ENCODE measurements at places on chromosomes 6 and 20.
A peak's percentile ranks its signal among the peaks of the same experiment; 100 is the strongest.

GRCh38 chr6:7561153-7561964, 19.9 kb downstream of the DSP start:
- DNase-seq: no peak

DNA sequence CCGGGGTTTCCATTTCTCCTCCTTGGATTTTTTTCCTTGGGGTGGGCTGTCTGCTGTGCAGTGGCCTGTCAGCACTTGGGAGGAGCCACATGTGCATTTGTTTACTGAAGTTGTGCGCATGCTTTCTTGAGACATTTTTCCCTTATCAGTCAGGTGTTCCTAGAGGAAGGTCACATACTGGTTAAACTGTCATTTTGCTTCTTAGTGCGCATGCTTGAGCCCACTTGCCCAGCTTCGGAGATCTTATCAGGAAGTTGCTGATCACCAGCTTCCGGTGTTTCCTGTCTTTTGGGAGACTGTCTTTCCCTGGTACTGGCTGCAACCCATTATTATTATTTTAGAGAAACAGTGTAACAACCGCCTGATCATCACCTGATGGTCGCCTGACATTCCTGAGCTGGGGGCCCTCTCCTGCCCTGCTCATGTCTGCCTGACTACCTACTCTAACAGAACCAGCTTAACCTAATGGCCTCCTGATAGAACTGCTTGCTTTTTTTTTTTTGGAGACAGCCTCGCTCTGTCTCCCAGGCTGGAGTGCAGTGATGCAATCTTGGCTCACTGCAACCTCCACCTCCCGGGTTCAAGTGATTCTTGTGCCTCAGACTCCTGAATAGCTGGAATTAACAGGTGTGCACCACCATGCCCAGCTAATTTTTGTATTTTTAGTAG, 378 bp upstream of the ERVFRD-1 start:
- no peak for DNase-seq

DNA sequence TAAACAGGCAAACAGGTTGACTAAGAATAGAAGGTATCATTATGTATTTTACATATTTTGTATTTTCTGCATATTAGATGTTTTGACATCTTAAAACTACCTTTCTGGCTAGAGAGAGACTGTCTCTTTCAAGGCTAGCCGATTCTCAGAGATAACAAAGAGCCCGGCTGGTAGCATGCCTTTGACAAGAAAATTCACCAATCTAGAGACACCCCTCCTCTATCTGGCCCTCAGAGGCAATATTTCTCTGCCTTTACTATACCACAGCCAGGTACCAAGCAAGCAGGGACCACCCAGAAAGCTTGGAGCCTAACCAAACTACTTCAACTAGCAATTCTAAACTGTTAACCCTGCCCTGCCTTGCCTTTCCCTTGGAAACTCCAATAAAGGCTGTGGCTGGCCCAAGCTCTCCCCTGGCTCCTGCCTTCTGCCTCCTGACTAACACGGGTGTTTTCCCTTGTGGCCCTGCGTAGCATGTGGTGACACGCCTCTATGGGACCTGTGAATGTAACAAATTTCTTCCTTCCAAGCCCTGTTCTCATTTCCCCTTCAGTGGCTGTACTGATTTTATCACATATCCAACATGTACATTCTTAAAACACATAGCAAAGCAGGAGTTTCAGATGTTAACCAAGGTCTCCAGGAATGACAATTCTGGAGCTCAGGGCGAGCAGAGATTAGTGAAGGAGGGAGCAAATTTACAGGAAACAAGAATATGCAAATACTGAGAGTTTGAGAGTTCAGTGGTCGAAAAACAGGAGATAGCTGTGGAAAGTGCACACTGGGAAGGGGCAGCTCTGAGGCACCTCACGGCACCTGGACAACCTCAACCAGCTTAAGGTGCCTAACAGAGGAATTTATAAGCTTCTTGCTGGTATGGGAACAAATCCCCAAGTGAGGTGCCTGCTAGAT, 120.8 kb downstream of the BACH2 start:
- peak; percentile 32 for DNase-seq

DNA sequence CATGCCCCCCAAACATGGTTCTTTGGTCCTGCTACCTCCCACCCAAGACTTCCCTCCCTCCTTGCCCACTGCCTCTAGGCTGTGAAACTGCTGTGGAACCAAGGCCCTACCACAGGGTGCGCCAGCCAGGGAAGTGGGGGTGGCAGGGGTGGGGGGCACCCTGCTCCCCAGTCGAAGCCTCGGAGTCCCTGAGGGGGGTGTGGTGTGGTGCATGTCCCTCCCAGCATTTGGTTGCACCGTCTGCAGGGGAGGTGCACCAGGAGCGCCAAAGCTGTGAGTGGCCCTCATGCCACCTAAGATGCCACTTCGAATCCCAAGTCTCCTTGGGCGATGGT, 1.8 kb downstream of the RGS19 start:
- DNase-seq: no peak

DNA sequence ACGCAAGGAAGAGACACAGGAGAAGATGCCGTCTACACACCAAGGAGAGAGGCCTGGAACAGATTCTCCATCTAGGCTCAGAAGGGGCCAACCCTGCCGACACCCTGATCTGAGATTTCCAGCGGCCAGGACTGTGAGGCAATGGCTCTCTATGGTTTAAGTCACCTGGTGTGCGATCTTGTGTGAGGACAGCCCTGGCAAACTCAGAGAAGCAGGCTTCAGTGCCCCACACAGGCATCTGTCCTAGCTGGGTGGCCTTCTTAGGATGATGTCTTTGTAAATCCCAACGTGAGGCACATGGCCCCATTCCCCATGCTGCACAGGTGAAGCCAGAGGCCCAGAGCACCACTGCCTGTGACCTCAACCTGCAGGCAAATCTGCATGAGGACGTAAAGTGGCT, 87.6 kb upstream of the FRMD1 start:
- DNase-seq: no peak

- DNase-seq: no peak
Measured at GRCh38 chr6:150915880-150916265, 50.4 kb downstream of the MTHFD1L start.

- DNase-seq: no peak
Measured at GRCh38 chr6:84033523-84034451, at the start of gene MRAP2. Gene MRAP2 (plus strand): TSS chr6:84033772. CDS start chr6:84055319, 21,547 bp downstream.

DNA sequence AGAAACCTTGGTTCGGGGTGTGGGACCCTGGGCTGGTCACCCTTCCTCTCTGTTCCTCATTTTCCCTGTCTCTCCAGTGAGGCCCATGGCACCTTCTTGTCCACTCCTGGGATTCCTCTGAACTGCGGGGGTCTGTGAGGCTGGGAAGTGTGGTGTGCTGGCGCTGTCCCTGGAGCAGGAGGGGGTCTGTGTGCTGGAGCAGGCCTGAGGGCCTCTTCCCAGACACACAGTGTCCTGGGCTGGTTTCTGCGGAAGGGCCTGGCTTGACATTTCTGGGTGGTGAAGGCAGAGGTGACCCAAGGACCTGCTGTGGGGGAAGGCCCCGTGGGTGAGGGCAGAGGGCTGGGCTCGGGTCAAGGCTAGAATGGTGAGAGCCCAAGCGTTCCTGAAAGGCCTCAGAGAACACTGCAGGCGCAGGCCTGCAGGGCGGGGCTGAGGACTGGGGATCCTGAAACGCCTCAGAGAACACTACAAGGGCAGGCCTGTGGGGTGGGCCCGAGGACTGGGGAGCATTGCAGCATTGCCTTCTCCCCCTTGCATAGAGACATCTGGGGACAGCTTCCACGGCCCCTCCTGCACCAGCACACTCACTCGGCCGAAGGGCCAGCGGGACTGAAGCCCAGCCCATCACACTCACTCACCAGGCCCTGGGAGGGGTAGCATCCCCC, 10.6 kb upstream of the BAK1 start:
- no peak for DNase-seq

Measured in activated CD8-positive, alpha-beta memory T cell treated with anti-CD3 and anti-CD28 coated beads for 4 hours (primary cell).